Activated T-helper 1 cell treated with Interleukin-2 at 50 U/mL for 16 hours (primary cell): ENCODE measurements at places on chromosomes 11 and 22.

DNA sequence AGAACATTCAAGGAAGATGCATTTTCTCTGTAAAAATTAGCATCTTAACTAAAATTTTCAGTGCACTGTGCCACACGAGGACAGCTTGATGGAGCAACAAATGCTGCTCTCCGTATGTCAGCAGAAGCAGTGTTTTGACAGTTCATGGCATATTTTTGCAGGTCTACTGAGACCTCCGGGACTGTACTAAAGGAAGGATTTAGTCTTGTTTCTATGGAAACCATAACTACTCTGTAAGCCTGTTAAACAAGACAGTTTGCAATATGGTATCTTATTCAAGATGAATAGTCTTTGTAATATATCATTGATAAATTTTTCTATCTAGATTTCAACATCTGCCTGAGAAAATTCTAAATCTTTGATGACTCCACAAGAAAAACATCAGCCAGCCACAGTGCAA is 184.0 kb upstream of the GUCY1A2 start:
- DNase-seq = no peak

- DNase-seq = no peak
Measured at GRCh38 chr11:74282421-74282820, 29.0 kb downstream of the P4HA3 start.

GRCh38 chr22:32527756-32528155 is 53.1 kb downstream of the FBXO7 start:
- no peak for DNase-seq

- no peak for DNase-seq
Measured at GRCh38 chr11:44955015-44955738, 4.5 kb upstream of the TP53I11 start.

DNA sequence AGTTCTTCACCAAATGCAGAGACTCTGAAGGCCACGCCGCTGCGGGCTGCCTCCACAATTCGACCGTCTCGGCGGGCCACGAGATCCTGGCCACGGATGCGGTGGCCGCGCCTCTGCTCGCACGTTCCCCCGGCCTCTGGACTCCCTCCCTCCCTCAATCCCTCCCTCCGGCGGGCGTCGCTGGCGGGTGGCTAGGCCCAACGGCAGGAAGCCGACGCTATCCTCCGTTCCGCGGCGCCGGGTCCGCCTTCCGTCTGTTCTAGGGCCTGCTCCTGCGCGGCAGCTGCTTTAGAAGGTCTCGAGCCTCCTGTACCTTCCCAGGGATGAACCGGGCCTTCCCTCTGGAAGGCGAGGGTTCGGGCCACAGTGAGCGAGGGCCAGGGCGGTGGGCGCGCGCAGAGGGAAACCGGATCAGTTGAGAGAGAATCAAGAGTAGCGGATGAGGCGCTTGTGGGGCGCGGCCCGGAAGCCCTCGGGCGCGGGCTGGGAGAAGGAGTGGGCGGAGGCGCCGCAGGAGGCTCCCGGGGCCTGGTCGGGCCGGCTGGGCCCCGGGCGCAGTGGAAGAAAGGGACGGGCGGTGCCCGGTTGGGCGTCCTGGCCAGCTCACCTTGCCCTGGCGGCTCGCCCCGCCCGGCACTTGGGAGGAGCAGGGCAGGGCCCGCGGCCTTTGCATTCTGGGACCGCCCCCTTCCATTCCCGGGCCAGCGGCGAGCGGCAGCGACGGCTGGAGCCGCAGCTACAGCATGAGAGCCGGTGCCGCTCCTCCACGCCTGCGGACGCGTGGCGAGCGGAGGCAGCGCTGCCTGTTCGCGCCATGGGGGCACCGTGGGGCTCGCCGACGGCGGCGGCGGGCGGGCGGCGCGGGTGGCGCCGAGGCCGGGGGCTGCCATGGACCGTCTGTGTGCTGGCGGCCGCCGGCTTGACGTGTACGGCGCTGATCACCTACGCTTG is at the start of gene FUT4:
TSS of gene FUT4 (plus strand) at position 227 of the 951 bp plus-strand sequence. CDS start at position 440, 213 bp downstream.
- DNase-seq = peak; percentile 53

DNA sequence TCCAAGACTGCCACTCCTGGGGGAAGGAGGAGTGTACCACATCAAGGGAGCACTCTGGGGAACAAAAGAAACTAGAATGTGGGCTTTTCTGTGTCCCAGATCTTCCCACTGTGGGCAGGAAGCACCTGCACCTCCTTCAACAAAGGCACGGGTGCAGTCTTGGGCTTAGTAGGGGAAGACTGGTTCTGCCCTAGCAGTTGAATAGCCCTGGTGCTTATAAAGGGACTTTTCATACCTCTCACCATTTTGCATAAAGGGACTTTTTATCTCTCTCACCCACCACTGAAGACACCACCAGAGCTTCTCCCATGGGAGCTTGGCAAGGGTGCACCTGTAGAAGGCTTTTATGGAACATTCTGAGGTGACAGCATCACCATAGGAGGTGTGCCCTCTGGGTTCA is 65.8 kb upstream of the MS4A8 start:
- no peak for DNase-seq

- DNase-seq = no peak
Measured at GRCh38 chr11:62573006-62573591, 592 bp downstream of the EEF1G start.
